ENCODE measurements at places on chromosomes 1 and 21.

- no peak for DNase-seq
Observed at GRCh38 chr21:40243685-40244084, 376.4 kb downstream of the PCP4 start.

DNA sequence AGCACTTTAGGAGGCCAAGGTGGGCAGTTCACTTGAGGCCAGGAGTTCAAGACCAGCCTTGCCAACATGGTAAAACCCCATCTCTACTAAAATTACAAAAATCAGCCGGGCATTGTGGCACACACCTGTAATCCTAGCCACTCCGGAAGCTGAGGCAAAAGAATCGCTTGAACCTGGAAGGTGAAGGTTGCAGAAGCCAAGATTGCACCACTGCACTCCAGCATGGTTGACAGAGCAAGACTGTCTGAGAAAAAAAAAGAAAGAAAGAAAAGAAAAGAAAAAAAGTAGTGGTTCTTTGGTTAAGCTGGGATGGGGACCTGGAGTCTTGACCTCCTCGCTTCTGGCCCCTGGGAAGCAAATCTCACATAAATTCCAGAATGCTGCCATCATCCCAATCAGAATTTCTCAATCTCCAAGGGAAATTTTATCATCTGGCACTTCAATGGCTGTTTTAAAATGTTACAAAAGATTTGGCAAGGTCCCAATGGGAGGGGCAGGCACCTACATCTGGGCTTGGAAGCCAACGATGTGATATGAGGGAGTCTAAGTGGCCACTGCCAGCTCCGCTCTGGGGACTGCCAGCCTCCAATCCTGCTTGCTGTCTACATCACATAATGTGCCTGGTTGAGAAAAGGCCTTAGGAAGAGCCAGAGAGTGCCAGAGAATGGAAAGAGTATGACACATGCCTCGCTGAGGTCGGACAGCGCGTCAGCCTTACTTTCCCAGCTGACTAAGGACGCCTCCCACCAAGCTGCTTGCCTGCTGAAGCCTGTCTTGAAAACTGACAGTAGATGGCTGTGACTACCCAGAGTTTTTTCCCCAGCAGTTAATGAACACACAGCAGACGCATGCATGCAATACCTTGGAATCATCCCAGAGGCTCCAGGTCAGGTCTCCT lies 42.1 kb upstream of the SRP9 start:
- no peak for DNase-seq

GRCh38 chr21:38660333-38661196 lies 145.2 kb upstream of the ETS2 start:
- DNase-seq: no peak

- DNase-seq: no peak
Observed at GRCh38 chr1:70331962-70332361, 22.6 kb downstream of the ANKRD13C start.

DNA sequence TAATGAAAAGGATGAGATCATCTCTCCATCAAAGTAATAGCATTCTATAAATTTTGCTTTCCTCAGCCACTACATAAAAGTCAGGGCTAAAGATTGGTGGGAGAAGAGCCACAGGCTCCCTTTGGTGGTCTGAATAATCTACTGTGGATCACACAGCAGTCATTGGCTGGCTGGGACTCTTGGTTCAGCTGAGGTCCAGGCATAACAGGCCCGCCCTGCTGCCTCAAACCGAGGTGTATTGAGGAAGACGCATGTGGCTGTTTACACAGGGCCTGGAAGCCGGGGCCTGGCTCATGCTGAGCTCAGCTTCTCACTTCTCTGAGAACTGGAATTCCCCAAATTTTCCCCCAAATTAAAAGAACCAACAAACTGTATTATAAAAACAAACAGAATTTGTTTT lies 139.2 kb downstream of the PTPRC start:
- DNase-seq: no peak

DNA sequence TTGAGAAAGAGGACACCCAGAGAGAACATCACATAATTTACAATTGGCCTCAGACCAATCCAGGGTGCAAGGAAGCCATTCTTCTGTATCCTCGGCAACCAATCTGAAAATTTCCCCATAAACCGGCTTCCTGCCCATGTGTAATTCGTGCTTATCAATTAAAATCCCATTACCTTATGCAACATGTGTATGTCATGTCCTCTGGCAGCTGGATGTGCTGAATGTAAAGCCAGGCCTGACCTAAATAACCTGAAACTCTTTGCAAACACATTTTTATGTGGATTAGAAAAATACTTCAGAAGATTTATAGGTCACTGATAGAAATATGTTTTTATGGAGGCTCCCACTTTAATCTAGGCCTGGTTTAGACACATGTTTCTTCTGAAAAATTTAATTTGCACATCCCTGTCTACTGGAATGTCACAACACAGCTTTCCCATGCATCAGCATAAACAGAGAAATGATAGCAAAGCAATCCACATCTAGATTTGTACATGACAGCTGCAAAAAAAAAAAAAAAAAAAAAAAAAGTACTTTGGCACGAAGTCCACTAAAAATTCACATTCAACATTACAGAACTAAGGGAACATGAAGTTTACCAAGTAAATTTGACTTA lies 69.4 kb upstream of the SAMSN1 start:
- DNase-seq: no peak

- peak; percentile 2 for DNase-seq
Observed at GRCh38 chr1:241985787-241986186, 13.1 kb downstream of the MAP1LC3C start.

DNA sequence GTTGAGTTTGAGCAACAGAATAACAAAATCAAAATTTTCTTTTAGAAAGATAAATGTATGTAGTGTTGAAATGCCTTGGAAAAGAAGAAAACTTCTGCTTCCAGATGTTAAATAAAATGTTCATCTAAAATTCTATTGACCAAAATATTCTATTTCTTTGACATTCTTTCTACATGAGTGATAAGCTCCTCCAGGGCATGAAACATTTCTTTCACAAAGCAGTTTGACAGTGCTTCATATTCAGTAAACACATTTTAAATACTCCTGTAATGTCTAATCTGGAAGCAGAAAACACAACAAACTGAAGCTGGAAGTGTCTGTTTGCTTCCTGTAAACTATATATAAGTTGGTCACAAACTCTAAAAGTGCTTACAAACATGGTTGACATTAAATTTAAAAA lies 61.5 kb downstream of the RGS21 start:
- no peak for DNase-seq

DNA sequence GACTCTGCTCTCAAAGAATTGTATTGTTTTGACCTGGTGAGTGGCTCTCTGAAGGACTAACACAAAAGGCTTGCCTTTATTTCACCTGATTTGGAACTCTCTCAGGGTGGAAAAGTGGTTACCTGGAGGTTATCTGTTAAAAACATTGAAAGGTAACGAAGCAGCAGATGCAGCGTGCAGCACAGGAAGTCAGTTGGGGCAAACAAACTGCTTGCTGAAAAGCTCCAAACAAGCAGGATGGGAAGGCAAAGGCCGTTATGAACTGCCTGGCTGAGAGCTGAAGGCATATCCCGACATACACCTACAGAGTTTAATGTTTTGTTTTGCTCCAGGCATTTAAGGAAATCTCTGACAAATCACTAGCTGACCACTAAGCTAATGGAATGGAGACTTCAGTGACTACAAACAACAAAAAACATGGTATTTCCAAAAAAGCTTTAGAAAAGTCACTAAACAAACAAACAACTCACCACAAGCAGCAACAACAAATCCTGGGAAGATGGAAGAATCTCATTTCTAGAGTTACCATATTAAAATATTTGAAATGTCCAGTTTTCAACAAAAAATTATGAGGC lies 44.3 kb upstream of the BATF3 start:
- DNase-seq: no peak

GRCh38 chr1:78255846-78256245 lies 210.1 kb downstream of the GIPC2 start:
- DNase-seq: no peak

GRCh38 chr1:14113841-14114567 lies 414.0 kb downstream of the PRDM2 start:
- no peak for DNase-seq

- DNase-seq: no peak
Observed at GRCh38 chr21:43957611-43958362, 54.3 kb upstream of the TRAPPC10 start.

DNA sequence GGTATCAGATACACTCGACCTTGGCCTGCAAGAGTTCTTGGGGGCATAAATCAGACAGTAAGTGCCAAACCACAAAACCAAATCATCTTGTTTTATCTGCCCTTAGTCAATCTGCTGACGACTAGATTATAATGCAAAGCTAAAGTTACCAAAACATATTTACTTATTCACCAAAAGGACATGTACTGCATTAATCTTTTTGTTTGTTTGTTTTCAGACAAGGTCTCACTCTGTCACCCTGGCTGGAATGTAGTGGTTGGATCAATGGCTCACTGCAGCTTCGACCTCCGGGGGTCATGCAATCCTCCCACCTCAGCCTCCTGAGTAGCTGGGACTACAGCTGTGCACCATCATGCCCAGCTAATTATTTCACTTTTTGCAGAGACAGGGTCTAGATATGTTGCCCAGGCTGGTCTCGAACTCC lies 114.7 kb downstream of the APP start:
- no peak for DNase-seq

- no peak for DNase-seq
Observed at GRCh38 chr21:43721206-43721605, 2.3 kb downstream of the PDXK start.

DNA sequence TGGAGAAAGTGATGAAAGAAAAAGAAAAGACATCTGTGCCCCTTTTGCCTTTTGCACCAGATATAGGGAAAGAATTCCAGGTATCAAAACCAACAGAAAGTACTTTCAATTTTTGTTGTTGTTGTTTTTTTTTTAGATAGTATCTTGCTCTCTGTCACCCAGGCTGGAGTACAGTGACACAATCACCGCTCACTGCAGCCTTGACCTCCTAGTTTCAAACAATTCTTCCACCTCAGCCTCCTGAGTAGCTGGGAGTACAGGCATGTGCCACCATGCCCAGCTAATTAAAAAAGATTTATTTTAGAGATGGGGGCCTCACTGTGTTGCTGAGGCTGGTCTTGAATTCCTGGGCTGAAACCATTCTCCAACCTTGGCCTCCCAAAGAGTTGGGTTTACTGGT lies 31.3 kb upstream of the IVNS1ABP start:
- no peak for DNase-seq

DNA sequence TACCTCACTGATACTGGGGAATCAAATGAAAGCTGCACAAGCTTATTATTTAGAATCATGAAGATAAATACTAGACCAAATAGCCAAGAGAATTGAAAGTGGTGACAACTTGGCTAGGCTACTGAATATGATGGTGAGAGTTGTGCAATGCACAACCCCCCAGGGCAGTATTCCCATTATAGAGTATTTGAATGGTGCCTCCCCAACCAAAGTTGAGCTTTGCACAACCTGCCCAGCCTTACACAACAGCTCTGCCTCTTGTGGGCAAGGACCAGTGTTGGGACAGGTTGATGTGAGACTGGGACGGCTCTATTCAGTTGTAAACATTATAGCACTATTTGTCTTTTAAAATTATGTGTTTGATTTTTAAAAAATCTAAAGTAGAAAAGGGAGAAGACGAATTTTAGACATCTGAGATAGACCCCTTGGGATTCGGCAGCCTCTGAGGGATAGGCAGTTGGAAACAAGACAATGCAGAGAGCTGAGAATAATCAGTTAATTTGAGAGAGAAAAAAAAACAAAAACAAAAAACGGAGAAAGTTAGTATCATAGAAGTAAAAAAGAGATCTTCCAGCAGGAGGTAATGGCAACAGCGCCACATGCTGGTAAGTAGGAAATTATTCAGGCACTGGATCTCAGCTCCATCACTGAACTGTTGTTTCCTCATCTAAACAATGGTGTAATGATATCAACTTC lies 91.0 kb upstream of the KCNA3 start:
- DNase-seq: peak; percentile 19

- no peak for DNase-seq
Observed at GRCh38 chr1:181335631-181336030, 147.7 kb upstream of the CACNA1E start.

DNA sequence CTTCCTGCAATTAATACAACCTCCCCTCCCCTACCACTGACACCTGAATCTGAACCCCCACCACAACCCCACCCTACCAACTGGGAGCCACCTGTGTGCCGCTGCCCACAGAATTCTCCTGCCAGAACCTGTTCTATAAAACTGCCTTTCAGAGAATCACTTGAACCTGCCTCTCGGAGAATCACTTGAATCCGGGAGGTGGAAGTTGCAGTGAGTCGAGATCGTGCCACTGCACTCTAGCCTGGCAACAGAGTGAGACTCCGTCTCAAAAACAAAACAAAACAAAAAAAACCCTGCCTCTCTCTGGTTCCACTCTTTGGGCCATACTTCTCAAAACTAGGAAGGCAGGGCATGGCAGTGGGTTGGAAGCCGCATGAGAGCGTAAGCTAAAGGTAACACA lies 5.7 kb downstream of the URB1 start:
- no peak for DNase-seq

GRCh38 chr21:43733060-43733459 lies 14.1 kb downstream of the PDXK start:
- DNase-seq: no peak

GRCh38 chr1:219692981-219693380 lies 80.1 kb upstream of the ZC3H11B start:
- no peak for DNase-seq

GRCh38 chr1:220997791-220998190 lies 118.5 kb downstream of the HLX start:
- DNase-seq: no peak

GRCh38 chr1:174301295-174302077 lies 142.2 kb downstream of the RABGAP1L start:
- DNase-seq: no peak

GRCh38 chr1:236120721-236121153 lies 21.6 kb upstream of the GPR137B start:
- DNase-seq: no peak

- no peak for DNase-seq
Observed at GRCh38 chr1:43799656-43800635, 92.6 kb downstream of the ST3GAL3 start.

DNA sequence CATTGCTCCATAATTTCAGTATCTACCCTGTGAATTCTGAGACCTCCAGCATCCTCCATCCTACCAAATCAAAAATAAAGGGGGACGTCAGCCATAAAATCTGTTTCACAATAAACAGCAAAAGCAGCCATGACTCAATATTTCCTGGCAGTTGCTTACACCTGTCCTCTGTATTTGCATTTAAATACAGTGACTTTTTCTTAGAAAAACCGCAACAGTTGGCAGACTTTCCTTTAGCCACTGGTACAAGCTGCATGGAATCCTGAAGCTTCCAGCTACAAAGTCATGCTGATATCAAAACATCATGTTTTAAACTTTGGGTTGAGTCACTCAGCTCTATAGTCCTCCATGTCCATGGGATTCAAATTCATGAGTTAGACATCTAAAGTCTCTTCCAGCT lies 278.0 kb upstream of the KAZN start:
- no peak for DNase-seq

Data from stimulated activated CD4-positive, alpha-beta T cell treated with anti-CD3 and anti-CD28 coated beads, Interleukin-2, amount 100 ng/mL, for 48 hours (primary cell).